CD4-positive, CD25-positive, alpha-beta regulatory T cell (primary cell): ENCODE measurements at places on chromosomes 6 and 20.

DNA sequence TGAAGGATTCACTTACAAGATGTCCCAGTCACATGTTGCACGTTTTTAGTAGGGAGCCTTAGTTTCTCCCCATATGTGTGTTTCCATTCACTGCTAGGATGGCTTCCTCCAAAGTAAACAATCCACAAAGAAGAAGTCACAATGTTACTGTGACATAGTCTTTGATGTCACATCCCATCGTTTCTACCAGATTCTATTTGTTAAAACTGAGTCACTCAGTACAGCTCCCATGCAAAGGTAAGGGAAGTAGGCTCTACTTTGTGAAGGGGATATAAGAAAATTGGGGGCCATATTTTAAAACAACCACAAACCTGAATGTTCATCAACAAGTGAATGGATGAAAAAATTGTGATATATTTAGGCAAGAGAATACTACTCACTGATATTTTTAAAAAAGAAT is at the start of the genes OR11A1 and OR2H1:
Gene OR11A1, minus strand, starts transcription at position 101 of the 400 bp plus-strand sequence. CDS start 29,430 bp downstream, outside the sequence.
Gene OR2H1, plus strand, starts transcription at position 185 of the 400 bp plus-strand sequence. CDS start 4,615 bp downstream, outside the sequence.
- no peak for DNase-seq

- DNase-seq: no peak
These were observed 37.2 kb downstream of the CST9L start for GRCh38 chr20:23530937-23531567.

DNA sequence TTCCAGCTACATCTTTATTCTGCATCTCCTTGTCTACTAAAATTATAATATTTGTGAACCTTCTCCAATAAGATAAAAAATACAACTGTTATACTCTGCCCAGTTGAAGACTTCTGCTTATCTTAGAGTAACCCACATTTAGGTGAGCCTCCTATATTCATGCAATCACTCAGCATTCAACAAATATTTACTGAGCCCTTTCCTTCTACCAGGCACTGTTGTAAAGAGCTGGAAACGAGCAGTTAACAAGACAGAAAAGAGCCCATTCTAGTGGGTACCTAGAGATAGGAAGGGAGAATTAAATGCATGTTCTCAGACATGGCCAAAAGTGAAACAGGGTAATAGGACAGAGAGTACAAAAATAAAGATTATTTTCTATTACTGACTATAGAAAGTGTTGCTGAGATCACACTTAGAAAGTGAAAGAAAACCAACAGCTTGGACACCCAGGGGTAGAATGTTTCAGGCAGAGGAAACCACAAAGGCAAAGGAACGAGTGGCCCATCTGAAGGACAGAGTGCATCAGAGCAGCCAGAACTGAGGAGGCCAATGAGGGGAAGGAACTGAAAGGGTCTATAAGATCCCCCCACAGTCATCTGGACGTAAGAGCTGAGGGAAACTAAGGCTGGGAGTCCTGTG is 50.8 kb upstream of the SMLR1 start:
- DNase-seq: no peak

- DNase-seq: no peak
These were observed 25.9 kb downstream of the LYRM4 start for GRCh38 chr6:5234874-5235273.

DNA sequence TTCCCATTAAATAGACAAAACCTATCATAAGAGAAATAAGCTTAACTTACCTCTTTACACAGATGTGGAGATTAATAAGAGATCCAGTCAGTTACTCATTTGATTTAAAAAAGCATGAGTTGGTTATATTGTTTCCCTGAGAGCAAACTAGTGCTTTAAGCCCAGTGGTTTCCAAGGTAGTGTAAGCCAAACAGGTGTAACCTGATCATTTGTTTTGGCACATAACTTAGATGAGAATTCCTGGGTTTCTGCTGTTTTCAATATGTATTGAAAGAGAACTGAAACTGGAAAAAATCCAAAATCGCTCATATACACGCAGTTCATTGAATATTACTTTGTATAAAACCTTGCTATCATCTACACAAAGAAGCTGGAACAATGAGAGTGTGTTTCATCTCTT is 30.5 kb upstream of the SMIM8 start:
- no peak for DNase-seq

GRCh38 chr6:12296255-12296573 is 6.1 kb downstream of the EDN1 start:
- no peak for DNase-seq

GRCh38 chr6:47072667-47073066 is 30.5 kb upstream of the ADGRF1 start:
- no peak for DNase-seq

DNA sequence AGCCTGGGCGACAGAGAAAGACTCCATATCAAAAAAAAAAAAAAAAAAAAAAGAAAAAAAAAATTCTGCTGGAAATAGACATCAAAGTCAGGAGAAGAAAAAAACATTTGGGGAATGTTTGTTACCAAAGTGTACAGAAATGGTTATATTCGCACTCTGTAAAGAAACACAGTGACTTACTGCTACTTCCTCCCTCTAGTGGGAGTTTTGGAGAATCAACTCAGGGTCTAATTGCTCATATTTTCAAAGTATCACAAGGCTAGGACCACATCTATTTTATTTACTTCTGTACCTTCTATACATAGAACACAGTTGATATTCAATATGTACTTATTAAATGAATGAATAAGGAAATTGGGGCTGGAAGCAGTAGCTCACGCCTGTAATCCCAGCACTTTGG is 24.4 kb downstream of the ARG1 start:
- DNase-seq: peak; percentile 22

DNA sequence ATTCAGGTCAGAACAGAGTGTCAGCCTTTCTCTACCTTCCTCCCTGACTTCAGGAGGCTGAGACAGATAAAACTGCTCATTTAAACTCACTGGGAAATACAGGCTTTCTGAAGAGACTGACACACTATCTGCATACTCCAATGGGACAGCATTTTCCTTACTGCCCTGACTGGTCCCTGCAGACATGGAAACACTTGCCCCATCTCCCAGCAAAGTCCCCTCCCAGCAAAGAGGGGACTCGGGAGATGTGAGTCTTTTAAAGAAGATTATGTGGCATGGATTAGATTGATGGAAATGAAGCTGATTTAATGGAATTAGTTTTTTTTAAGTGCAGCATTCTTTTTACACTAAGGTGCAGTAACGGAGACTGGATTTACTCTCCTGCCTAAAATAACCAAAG is 90.8 kb downstream of the CFAP61 start:
- DNase-seq: no peak

DNA sequence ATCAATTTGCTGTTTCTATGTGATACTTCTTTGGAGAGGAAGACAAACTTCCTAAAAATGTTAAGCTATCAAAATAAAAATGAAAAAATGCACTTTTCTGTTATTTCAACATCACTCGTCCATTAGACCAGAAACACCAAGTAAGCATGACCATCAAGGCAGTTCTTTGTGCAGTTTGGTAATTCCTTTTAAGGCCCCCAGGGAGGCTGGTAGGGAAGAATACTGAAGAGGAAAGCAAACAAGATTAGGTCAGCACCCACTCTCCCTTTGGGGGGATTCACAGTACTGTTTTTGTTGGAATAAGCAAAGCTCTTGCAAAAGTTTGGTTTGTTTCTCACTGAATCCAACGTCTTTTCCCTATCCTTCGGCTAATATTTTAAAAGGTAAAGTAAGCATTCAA is 206.8 kb upstream of the SLC35B3 start:
- DNase-seq: no peak

DNA sequence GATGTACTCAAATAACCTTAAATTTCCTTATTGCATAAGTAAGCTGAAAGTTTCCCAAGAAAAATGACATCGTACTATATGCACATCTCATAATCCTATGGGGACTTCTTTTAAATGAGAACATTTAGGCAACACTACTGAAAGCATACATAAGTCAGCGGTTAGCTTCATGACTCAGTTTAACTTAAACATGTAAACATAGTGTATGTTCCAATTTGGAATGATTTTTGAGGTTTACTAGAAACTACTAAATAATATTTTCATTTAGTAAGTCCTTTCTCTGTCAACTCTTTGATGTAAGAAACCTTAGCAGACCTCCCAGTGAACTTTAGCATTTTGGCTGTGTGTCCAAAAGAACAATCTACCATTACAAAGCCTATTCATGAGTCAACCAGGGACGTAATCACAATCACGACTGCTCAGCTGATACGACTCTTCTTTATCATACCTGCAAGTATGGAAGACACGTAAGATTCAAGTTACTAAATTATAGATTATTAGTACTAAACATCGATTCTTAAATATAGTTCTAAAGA is 19.3 kb downstream of the HIVEP2 start:
- no peak for DNase-seq

DNA sequence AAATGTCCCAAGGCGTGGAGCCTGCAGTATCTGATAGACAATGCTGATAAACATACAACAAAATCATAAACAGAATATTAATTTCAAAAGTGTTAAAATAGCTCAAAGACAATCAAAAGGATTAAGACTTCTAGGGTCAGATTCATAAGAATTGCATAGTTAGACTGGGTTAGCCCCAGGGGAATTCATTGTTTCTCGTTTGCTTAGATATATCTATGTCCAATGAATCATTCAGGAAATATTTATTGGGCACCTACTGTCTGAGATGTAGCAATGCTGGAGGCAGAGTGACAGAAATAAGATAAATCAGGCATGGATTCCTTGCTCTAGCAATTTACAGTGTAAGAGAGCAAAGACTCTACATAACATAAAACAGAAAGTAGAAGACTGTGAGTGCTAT is 124.4 kb upstream of the PRL start:
- no peak for DNase-seq

GRCh38 chr20:57698116-57698866 is 11.5 kb downstream of the PMEPA1 start:
- peak; percentile 68 for DNase-seq

DNA sequence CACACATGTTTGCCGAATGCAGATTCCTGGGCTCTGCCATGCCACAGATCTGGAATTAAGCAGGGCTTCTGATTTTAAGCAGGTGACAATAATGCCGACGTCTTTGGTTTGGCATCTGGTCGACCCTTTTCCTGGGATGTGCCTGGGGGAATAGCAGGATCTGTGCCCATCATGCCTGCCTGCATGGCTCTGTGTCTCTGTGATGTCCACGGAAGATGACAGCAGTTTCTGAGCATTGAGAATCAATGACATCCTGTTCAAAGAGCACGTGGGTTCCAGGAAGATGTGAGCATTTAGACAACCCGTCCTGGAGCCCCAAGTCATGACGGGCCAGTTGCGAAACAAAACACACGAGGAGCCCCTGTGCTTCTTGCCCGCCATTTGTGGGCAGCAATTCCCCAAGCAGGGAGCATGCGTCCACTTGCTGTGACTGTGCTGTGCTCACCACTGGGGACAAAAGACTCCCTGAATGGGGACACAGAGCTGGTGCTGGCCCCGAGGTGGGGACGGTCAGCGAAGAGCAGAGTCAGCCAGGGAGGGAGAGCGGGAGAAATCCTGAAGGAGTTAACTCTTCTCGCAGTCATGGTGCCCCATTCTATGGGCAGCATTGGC is 110.1 kb downstream of the ERMARD start:
- DNase-seq: no peak

- DNase-seq: no peak
These were observed 22.1 kb downstream of the NUDT3 start for GRCh38 chr6:34370361-34370760.

GRCh38 chr20:57584768-57585461 is 24.0 kb downstream of the PCK1 start:
- DNase-seq: no peak

DNA sequence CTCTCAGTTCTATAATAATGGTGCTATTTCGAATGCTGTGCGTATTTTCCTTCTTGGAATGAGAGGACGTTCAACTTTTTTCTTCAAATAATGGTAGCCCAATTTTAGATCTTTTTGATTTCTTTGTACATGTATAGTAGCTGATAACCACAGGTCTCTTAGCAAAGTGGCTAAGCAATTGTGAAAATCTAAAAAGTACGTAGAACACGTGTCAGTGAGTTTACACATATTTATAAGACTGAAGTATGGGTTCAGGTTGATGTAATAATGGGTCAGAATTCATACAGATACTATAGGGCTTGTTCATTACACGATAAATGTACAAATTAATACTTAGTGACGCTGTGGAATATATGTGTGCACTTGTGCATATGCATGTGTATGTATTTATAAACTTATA is 1.3 kb downstream of the SMIM13 start:
- DNase-seq: no peak

GRCh38 chr20:31446084-31446819 is 5.8 kb downstream of the DEFB123 start:
- DNase-seq: no peak

- no peak for DNase-seq
These were observed 243.2 kb downstream of the ANKRD60 start for GRCh38 chr20:57985278-57985677.

DNA sequence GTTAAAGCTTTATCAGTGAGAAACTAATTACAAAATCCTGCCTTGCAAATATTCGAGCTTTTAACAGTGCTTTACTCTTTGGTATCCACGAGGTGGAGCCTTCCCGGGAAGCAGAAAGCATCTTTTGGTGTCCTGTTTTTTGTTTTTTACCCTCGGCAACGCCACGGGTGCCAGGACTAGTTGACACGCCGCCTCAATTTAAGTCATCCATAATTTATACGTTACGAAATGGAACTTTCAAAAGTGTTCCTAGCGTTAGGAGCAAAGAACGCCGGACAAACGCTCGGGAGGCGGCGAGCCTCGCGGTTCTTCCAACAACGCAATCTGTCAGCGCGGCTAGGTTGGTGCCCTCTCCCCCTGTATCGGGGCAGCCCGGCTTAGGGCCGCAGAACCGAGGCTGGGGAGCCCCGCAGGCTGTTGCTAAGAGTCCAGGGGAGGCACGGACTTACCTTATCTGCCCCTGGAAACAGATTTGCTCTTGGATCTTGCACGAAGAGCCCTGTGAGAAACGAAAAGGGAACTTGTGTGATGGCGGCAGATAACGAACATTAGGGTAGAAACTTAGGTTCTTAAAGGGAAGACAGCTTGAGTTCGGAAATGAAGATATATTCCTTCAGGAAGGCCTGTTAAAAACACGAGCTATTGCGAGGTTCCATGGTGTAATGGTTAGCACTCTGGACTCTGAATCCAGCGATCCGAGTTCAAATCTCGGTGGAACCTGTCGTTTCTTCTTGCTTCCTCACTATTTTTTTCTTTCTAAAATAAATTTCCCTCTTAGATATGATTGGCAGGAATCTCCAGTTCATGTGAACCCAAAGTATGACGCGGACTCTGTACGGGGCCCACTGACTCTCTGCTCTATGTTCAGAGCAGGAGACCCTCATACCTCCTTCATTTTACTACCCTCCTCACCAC is 46.2 kb upstream of the ZNF184 start:
- DNase-seq: peak; percentile 42
